ENCODE measurements at places on chromosomes 1 and 21.

- DNase-seq: no peak
Measured at GRCh38 chr1:89779151-89779940, 41.5 kb upstream of the LRRC8D start.

DNA sequence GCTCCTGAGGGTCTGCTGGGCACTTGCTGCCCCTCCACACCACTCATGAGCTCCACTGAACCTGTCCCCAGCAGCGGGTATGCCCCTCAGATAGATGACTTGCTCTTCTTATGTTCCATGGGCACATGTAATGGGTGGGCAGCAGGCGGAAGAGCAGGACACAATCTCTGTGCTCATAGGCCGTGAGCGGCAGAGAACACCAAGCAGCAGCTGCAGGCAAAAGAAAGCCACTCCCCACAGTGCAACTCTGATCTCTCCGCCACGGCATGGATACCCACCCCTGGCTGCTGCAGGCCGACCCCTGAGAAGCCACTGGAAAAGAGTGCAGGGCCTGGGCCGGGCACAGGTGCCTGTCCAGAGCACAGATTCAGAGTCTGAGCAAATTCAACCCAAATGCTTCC is 135.2 kb upstream of the RUNX3 start:
- DNase-seq: no peak

GRCh38 chr1:100387209-100387608 is 34.9 kb downstream of the CDC14A start:
- DNase-seq: no peak

DNA sequence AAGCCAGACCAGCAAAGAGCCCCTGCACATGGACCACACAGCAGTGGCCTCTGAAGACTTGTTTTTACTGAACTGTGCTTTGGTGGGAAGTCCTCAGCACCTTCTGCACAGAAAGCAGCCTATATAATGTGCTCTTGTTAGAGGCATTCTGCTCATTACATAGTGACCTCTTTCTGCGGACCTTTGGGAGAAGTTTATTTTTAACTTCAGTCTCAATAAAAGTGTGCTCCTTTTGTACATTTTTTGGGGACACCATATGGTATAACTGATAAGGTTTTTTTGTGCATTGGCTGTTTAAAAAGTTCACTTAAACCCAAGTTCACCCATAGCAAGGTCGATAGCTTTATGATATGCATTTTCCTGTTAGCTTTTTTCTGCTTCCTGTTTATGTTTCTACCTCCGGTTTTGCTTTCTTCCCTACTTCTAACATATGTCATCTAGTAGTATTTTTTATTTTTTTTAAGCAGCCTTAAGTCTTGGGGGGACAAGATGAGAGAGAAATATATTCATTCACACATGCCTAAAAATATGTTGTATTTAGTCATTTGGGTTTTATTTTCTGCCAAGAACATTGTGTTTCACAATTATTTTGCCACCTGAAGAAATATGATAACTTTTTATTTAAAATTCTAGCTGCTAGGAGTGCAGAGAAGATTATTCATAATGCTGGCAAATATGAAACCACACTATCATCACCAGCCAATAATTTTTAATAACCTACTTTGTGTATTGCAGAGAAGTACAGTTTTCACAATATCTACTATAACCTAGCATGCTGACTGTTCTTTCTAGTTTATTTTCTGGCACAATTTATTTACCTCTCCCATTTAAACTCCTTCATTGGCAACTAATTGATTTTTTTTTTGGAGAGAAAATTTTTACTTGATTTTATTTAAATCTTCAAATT is 22.9 kb upstream of the SLC19A2 start:
- no peak for DNase-seq

DNA sequence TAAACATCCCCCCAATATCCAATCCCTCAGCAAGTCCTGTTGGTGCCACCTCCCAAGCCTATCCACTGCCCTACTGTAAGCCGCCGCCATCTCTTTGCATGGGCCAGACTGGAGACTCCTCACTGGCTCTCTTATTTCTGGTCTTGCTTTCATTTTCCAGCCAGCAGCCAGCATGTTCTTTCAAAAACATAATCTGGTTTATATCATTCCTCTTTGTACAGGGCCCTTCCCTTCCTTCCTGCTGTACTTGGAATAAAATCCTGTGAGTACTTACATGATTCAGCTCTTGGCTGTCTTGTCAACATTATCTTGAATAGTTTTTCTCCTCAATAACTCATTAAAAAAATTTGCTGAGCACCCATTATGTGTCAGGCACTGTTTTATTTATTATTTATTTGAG is 28.2 kb downstream of the TLR5 start:
- no peak for DNase-seq

DNA sequence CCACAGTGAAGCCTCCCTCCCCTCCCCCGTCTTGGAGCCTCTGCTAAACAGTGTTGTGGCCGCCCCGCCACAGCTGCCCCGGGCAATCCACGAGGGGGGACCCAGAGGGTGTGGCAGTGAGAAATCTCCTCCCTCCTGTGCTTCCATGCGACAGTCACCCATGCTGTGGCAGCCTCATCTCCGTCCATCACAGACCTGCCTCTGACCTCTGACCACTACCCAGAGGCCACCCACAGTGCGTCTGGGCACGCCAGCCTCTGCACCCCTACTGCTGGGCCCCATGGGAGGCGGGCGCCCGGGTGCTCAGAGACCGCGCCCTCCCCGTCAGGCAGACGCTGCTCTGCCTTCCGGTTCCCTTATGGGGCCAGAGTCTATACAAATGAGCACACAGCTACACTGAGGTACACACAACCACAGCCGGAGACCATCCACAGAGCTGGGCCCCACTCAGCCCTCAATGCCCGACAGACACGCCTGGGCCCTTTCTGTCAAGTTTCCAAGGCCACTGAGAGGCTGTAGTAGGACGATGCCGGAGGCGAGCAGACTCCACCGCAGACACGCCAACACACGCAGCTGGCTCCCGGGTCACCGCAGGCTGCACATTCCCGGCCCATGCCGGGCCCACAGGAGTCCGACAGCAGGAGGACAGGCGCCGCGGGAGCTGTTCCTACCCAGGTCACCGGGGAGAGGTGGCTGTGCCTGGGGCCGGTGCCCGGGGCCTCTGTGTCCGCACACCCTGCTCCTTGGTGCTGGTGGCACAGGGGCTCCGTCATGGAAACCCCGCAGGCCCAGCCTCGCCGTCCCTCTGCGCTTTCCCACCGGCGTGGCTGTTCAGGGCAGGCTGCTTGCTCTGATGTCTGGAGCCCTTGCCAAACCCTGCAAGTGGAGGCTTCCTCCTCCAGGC is 23.9 kb upstream of the TMEM52 start:
- no peak for DNase-seq

DNA sequence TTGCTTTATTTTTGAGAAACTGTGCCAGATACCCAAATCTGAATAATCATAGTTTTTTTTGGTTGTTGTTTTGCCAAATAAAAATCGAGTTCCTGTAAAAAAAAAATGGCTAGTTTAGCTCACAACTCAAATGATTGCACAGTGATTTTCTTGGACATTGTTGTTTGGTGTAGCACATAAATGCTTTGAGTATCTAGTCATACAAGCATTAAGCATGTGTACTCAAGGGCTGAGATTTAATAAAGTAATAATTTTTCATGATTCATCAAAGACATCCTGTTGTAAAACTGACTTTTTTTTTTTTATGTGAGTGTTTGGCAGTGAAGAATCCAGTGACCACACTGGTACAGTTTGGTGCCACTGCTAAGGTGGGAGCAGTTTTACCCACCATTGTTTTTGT is 18.8 kb downstream of the ITSN1 start:
- no peak for DNase-seq

DNA sequence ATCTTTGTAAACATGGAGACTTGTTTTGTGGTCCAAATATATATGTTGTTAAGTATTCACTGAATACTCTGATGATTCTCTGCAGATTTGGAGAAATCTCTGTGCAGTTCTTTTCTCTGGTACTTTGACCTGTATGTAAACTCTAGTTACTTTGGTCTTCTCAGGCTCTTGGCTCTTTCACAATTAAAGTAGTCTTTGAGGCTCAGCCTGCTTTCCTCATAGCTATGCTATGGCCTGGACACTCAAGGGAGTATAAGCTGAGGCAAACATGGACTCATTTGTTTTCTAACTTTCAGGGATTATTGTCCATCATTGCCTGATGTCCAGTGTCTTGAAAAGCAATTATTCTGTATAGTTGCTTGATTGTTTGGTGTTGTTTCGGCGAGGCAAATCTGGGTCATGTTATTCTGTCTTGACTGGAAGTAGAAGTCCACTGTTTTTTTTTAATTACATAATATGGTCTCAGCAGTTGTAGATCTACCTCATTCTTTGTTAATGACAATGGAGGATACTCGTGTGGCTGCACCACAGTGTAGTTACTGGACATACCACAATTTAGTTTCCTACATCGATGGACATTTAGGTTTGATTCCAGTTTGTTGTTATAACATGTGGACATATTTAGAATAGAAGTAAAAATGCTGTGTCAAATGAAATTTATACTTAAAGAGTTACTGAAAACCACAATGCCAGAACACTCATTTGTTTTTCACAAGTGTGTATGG is 9.2 kb downstream of the PTBP2 start:
- DNase-seq: no peak

DNA sequence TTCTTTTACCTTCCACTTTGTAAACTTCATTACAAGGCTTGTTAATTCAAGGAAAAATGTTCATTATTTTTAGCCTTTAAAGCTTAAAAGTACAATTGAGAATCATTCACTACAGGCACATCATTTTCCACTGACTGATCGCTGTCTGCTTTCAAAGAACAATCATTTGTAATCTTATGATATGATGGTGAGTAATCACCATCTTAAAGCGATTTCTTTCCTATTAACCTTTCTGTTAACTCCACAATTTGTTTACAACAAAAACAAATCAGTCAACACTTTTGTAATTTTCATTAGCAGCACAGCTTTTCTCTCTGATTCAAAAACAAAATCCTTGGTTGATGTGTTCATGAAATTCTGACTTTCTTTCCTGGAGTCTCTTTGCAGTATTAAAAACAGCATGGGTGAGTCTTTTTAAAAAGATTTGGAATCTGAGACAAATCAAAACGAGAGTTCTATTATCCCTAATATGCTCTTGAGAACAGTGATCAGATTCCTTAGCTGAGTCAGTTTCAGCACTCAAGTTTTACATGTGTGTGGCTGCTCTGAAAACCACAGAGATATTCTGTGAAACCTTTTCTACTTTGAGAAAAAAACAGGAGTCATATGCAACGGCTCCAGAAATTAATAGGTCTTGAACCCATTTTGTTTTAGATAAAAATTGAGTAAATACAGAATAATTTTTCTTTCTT is 145.8 kb upstream of the TMPRSS15 start:
- DNase-seq: no peak

DNA sequence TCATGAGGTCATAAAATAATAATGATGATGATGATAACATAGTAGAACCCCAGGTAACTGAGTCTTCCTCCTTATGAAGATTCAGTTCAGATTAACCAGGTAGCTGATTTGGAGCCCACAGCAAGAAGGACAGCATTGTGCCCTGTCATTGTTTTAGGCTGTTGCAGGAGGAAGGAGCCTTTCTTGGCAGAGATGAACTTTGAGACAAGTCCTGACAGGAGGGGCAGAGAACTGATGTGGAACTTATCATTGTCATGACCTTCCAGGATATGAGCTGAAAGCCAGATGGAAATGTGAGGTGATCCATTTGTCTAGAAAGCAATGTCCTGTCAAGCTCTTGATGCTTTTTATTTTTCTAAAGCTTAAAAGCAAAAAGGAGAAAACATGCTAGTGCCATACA is 132.6 kb upstream of the COA6 start:
- no peak for DNase-seq

- DNase-seq: no peak
Measured at GRCh38 chr21:14567331-14568279, 21.5 kb upstream of the SAMSN1 start.

DNA sequence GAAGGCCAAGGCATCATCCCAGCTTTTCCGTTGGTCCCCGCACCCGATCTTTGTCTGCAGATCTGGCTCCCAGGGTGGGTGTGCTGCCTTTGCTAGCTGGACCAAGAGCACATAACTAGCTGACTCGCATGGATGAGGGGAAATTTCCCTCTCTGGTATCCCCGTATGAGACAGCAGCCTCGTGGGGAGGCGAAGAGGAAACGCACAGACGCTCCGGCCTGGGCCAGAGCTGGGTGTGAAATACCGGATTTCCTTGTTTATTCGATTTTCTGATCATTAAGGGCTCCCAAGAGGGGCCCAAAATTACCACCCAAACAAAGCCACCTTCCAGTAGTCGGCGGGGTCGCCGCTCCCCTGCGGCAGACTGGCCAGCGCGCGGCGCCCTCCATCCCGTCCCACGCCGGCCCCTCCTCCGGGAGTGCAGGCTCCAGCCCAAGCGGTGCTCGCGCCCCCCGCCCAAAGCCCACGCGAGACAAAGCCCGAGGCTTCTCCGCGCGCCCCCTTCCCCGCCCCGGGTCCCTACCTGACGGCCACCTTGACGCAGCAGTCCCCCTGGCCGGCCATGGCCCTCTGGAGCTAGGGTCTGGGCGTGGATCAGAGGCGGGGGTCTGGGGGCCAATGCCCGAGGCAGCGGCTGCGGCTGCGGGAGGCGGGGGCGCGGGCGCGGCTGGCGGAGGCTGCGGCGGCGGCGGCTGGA is 546 bp downstream of the KIF21B start:
- DNase-seq: no peak

GRCh38 chr21:26438976-26439375 is 134.1 kb downstream of the CYYR1 start:
- no peak for DNase-seq

DNA sequence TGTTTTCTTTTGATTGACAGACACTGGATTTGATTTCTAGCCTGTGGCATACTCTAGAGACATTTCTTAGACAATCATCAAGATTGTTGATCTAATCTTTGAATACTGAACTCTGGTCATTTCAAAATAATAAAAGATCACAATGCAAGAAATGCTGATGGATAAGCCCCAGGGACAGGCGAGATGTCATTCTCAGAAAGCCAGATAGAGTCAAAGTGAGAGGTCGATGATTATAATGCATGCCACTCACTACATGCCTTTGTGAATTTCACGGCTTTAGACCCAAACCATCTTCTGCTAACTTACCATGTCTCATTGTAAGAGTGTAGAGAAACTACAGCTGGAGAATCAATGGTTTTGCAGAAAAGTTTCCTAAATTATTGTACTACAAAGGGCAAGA is 257.1 kb downstream of the DYRK1A start:
- no peak for DNase-seq

DNA sequence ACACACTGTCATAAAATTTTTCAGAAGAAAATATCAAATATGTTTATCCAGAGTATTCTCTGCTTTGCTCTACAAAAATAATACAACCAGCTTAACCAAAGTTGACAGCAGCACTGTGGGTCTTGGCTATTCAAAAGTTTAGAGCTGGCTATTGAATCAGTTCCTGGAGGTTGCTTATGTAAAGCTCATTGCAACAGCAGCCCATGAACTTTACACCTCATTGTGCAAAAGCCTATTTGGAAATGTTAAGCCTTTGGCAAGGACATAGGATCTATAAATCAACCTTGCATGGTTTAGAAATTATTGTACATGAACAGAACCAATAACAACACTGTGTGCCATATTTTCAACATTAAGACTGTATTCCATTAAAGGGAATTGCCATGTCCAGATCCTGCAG is 714.9 kb downstream of the ADGRL2 start:
- no peak for DNase-seq

DNA sequence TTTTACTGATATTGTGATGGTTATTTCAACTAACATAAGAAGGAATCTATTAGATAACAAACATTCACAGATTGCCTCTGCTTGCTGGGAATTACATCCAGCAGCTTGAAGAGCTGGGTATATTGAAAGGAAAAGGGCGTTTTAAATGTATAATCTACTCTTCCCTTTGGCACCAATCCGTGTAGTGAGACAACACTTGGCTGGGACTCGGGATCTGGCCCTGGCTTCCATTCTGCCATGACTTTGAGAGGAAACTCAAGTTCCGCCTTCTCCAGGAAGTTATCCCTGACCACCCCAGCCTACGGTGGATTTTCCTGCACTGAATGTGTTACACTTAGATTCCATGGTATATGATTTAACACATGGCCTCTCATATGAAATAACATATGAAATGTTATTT is 86.9 kb upstream of the UBE2U start:
- no peak for DNase-seq

All from stimulated activated CD4-positive, alpha-beta T cell treated with anti-CD3 and anti-CD28 coated beads, TNF-alpha, amount 100 ng/mL, for 1 hour (primary cell).